ENCODE measurements at places on chromosomes 11 and 22. TPM values are rescaled to one million over a fixed set of nuclear protein-coding genes. Genes with fewer than 3 reads are reported as not detected.
A peak's percentile ranks its signal among the peaks of the same experiment; 100 is the strongest.

NAALAD2 gene
- not detected for total RNA-seq

GRCh38 chr22:23841736-23842445 is 3.1 kb upstream of the DERL3 start:
- no peak for DNase-seq

FADS1 gene
- total RNA-seq = 116 TPM

SMTNL1 gene
- not detected for total RNA-seq

- DNase-seq = peak; percentile 6
Measured at GRCh38 chr11:17596310-17596669, 49.2 kb downstream of the OTOG start.

Data from activated T-helper 2 cell treated with anti-CD3 and anti-CD28 coated beads, Interferon-gamma antibody, Interleukin-2, Interleukin-4, amounts not matched to agents 10 μg/mL and 5 μg/mL and 100 μg/mL, durations not matched to agents 14 hours and 24 hours and 36 hours (primary cell).